ENCODE measurements at places on chromosomes 4 and X.

- no peak for DNase-seq
Observed at GRCh38 chr4:48858130-48858529, 27.2 kb downstream of the OCIAD1 start.

DNA sequence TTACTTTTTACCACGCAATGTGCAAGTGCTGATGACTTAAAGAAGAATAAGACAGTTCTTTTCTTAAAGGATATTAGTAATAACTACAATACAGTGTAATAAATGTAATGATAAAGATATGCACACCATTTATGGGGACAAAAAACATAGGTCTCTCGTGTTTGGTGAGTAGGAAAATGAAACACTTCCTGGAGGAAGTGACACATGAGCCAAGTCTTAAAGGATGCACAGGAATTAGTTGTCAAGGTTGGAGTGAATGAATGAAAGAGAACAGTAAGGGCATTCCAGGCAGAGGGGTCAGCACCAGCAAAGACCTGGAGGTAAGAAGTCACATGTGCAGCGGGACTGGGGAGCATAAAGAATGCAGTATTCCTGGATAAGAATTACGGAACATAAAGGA lies 112.7 kb downstream of the SH3RF1 start:
- DNase-seq, result no peak

DNA sequence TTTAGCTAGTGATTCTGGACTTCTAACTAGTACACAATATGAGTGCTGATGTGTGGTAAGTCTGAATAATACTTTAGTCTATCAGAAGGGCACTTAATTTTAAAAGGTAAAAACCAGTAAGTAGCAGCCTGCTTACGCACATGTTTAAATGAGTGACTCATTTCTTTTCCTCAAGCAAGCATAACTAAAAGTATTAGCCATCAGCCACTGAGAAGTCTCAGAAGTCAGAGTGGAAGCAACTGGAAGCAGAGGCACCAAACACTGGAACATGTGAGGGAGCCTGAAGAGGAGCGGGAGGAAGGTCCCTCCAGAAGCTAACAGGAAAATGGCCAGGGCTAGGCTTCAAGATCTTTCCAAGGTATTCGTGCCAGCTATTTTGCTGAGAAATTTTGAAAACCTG lies 257.7 kb downstream of the RAPGEF2 start:
- no peak for DNase-seq

- no peak for DNase-seq
Observed at GRCh38 chrX:10744007-10744406, 123.6 kb upstream of the MID1 start.

DNA sequence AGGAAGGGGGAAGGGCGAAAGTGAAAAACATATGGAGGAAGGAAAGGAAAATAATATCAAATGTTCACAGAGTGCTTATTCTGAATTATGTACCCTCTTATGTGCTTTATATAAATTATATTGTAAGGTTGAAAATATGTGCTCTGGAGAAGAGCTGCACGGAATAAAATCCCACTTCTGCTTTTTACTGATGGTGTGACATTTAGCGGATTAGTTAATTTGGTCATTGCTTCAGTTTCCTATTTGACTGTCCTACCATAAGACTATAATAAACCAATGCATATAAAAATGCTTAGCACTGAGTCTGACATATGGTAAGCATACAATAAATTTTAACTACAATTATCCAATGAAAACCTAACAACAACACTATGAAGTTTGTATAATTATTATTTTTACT lies 86.2 kb downstream of the NPFFR2 start:
- no peak for DNase-seq

Data from Jurkat, Clone E6-1 (cell line).